Right atrium auricular region (tissue), 2 donors: ENCODE measurements at places on chromosomes 6 and 20. TPM values are rescaled to one million over a fixed set of nuclear protein-coding genes. Genes with fewer than 3 reads are reported as not detected.

SENP6 gene
- 54.6 TPM for total RNA-seq

SLC35D3 gene
- not detected for total RNA-seq

TAF11 gene
- 19.0 TPM for total RNA-seq

HLA-DPA1 gene
- total RNA-seq: 13.1 TPM

GJA10 gene
- not detected for total RNA-seq

LRRN4 gene
- total RNA-seq: 15.0 TPM

HSPA12B gene
- 11.2 TPM for total RNA-seq

BACH2 gene
- 0.82 TPM for total RNA-seq

RIMS1 gene
- total RNA-seq: 0.55 TPM

SLC17A3 gene
- total RNA-seq: not detected

CCND3 gene
- 129 TPM for total RNA-seq

MAP7 gene
- total RNA-seq: 1.0 TPM

PI16 gene
- total RNA-seq: 14.2 TPM
